ENCODE measurements at places on chromosomes 6 and 20.

DNA sequence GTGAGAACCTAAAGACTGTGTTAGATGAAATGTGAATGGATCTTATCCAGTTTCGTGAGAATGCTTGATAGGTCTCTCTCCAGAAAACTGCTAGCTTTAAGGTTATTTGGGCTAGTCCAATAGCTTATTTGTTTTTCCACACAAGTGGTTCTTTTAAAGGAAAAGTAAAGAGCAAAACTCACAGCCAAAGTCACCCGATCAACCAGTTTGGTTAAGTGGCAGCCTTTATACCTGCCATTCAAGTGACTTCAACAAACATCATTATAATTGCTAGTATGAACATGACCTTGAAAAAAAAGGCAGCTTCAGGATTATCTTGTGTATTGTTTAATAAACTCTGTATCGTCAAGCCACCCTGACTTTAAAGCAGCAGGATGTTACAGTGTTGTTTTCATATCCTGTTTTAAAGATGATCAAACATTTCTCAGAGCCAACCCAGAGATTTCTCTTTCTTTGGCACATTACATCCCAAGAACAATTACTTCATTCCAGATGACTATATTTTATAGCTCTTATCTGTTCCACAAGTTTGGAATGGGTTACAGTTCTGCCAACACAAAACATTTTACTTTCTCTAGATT is 253.4 kb downstream of the EPHA7 start:
- H3K27me3 ChIP-seq = no peaks in the 10 kb centered on the region
- DNase-seq = no peak
- no peaks in the 10 kb centered on the region for H3K4me1 ChIP-seq
- H3K4me3 ChIP-seq = no peak overlapping the region

GRCh38 chr20:9286501-9287461 is 217.9 kb downstream of the PLCB4 start:
- H3K36me3 ChIP-seq = no peaks in the 10 kb centered on the region
- peaks cover 2% of the 10 kb centered on the region for H3K27me3 ChIP-seq
- no peak for DNase-seq
- no peak overlapping the region for H3K27ac ChIP-seq

DNA sequence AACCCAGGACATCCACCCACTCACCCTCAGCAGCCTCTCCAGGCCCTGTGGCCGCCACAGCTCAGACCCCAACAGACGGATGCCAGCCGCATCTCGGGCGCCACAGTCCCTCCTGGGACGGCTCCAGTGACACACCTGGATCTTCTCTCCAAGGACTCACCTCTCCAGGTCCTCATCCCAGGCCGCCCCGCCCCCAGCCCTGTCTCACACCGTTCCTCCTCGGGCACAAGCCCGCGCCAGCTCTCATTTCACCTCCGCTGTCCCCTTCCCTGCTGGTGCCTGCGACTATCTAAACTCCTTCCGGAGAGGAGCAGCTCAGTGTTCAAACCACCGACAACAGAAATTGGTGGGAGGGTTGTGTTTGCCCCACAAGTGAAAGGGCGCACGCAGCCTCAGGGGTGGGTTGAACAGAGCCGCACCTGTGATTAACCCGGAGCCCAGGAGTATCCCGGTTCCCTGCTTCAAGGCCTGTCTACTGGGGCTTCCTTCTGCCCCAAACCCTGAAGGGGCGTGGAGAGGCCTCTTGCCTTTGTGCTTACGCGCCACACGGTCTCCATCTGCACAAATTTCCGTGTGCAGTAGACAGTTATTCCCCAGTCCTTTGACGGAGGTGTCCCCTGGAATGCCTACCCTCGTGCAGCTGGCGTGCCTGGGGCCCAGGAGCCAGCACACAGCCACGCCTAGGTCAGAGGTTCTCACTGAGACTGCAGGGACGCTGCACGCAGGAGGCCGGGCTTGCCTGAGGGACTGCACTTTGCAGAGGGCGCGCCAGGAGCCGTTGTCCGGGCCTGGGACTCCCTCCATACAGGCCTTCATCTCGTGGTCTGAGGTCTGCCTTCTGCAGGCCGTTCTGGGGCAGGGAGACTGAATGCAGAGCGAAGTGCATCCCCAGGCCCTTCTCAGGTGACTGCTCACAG is 232.7 kb downstream of the DLL1 start:
- H3K4me1 ChIP-seq = peaks cover 11% of the 10 kb centered on the region
- no peaks in the 10 kb centered on the region for H3K36me3 ChIP-seq
- H3K27ac ChIP-seq = no peak overlapping the region
- H3K27me3 ChIP-seq = peaks cover 17% of the 10 kb centered on the region
- DNase-seq = no peak
- no peak overlapping the region for H3K4me3 ChIP-seq

- no peak for DNase-seq
- no peak overlapping the region for H3K27ac ChIP-seq
- H3K4me1 ChIP-seq = no peaks in the 10 kb centered on the region
- H3K4me3 ChIP-seq = no peak overlapping the region
Observed at GRCh38 chr6:129843573-129843972, 17.5 kb downstream of the TMEM244 start.

- no peak overlapping the region for H3K27ac ChIP-seq
- H3K36me3 ChIP-seq = no peaks in the 10 kb centered on the region
- no peaks in the 10 kb centered on the region for H3K4me1 ChIP-seq
- H3K4me3 ChIP-seq = peak overlapping the region; percentile 42
- no peak for DNase-seq
Observed at GRCh38 chr6:117264692-117265409, 507 bp upstream of the VGLL2 start.
